PC-9 (cell line): ENCODE measurements at places on chromosomes 4 and X.

GRCh38 chr4:21986307-21986706, 37.7 kb upstream of the KCNIP4 start:
- DNase-seq, result no peak

- no peak for DNase-seq
Observed at GRCh38 chr4:137967480-137968190, 274.5 kb downstream of the SLC7A11 start.

DNA sequence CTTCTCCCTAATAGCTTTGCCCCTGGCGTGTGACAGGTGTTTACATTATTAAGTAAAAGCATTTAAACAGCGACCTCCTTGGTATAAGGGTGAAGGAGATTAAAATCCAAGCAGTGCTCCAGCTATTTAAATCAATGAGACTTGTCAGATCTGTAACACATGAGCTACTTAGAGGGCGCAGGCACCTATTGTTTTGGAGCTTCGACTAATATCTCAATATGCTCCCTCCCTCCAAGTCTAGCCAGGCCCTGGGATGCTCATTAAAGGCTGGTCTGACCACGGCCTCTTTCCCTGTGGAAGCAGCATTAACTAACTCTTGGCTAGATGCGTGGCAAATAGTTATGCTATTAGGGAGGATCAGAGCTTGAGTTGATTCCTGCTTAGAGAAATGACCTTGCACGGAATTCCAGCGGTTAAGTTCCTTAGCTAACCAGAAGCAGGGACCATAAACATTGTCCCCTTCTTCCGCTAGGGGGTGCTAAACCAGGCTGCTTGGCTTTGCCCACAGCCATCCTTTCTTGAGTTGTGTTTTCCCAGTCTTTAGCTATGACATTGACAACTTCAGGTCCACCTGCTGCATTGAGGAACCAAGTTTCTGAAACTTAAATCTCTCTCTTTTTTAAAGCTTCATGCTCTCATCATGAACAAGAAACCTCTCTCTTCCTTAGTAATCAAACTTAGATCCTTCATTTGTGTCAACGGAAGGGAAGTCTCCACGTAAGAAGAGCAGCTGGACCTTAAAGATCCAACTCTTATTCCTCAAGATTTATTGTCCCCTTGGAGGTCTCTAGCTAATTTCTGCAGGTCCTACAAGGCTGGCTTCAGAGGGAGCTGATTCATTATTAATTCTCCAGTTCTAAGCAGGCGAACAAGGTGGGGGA, 80.7 kb upstream of the IGFBP7 start:
- DNase-seq, result peak; percentile 2

GRCh38 chrX:154779261-154779660, 16.6 kb downstream of the DKC1 start:
- DNase-seq, result no peak

DNA sequence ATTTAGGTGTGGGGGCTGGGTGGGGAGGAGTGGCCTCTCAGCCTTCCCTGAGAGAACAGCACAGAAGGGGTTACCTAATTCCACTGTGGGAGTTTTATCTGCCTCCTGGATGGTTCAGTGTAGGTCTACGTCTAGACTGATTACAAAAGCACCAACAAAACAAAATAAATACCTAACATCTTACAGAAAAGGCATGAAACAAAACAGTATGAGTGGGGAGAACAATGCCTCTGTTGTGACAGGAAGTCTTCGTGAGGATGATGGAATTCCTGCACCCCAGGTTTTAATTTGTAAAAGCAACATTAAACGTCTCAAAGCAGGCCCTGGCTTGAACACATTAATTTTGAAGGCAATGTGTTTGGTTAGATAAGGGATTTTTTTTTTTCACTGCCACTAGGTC, 112.1 kb upstream of the GPC4 start:
- DNase-seq, result no peak

DNA sequence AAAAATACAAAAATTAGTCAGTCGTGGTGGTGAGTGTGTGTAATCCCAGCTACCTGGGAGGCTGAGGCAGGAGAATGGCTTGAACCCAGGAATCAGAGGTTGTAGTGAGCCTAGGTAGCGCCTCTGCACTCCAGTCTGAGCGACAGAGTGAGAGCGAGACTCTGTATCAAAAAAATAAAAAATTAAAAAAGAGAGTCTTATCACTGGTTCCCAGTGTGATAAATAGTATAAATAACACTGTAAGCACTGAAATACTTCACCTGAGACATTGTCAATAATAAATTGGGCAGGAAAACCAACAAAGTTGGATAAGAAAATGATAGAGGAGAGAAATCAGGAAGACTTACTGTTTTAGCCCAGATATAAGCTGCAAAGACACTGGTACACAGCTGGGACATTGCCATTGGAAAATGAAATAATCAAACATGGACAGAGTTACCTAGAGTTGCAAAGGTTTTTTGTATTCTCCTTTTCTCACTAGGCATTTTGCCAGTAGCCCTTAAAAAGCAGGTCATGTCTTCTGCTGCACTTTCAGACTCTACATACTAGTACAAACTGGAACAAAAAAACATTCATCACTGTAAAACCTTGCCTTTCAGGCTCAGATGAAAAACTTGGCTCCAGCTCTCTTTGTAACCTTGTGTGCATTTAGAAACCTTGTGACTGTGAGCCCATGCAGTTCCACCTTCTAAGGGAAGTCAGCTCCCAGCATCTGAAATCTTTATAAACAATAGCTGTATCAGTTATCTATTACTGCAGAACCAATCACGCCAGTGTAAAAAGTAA, 55.0 kb upstream of the PPP1R2C start:
- DNase-seq, result no peak

- no peak for DNase-seq
Observed at GRCh38 chr4:24917076-24917856, 4.4 kb upstream of the CCDC149 start.

DNA sequence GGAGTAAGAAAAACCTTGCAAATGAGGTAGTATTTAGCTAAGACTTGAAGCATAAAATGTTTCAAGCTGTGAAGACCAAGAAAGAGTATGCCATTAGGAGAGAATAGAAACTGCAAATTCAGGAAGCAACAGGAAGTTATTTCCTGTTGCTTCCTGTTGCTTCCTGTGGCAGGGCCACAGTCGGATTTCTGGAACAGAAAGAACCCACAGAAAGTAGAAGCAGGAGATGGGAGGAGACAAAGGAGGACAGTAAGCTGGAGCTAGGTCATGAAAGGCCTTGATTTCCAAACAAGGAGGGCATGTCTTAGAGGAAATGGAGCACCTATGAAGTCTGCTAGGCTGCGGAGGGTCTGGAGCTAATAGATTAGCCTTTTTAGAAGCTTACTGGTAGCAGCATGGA, 17.2 kb downstream of the ASB11 start:
- no peak for DNase-seq

GRCh38 chrX:134032441-134032840, 47.0 kb upstream of the GPC3 start:
- no peak for DNase-seq

DNA sequence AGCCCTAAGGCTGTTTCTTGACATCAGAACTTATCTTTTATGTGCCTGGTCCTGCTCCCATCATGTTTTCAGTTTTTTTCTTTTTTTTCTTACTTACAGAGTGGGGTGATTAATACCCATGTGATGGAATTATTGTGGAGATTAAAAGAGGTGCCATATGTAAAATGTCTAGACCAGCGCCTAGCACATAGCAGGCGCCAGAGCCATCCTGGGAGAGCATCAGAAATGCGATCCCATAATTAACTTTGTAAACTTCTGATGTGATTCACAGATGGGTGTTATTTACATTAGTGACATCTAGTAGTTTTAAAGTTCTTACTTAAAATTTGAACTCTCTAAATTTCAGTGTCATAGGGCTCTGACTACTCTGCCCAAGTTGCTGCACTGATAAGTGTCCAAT, 66.2 kb upstream of the PGRMC2 start:
- DNase-seq, result no peak

- peak; percentile 77 for DNase-seq
Observed at GRCh38 chrX:16946361-16946964, at the start of gene REPS2. Gene REPS2 (plus strand): TSS chrX:16946658. CDS start chrX:16946862, 204 bp downstream.

GRCh38 chr4:3371033-3372001, 70.5 kb upstream of the HGFAC start:
- no peak for DNase-seq

- peak; percentile 39 for DNase-seq
Observed at GRCh38 chr4:101599620-101600019, 190.9 kb upstream of the BANK1 start.

DNA sequence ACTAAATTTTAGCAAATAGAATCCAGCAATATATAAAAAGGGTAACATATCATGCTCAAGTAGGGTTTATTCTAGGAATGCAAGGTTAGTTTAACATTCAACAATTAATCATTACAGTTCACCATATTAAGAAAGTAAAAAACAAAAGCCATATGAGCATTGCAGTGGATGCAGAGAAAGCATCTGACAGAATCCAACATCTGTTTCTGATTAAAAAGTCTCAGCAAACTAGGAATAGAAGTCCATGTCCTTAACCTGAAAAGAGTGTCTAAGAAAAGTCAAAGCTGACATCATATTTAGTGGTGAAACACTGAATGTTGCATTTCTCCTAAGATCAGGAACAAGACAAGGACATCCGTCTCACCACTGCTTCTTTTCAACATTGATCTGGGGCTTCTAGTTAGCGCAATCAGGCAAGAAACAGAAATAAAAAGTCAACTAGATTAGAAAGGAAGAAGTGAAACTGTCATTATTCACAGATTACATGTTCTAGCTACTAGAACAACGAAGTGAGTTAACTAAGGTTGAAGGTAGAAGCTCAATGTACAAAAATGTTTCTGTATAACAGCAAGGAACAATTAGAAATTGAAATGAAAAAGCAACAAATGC, 49.3 kb downstream of the MRPL1 start:
- DNase-seq, result no peak

GRCh38 chr4:28287831-28288233, 1427.2 kb downstream of the STIM2 start:
- DNase-seq, result peak; percentile 63

GRCh38 chr4:38734911-38735310, 47.9 kb downstream of the TLR10 start:
- DNase-seq, result no peak

GRCh38 chrX:13076176-13076961, 31.9 kb upstream of the FAM9C start:
- no peak for DNase-seq

- DNase-seq, result no peak
Observed at GRCh38 chrX:16852617-16853179, 17.5 kb downstream of the RBBP7 start.

GRCh38 chrX:8969378-8969777, 64.5 kb downstream of the FAM9B start:
- no peak for DNase-seq

GRCh38 chrX:133171962-133172708, 46.0 kb downstream of the TFDP3 start:
- DNase-seq, result peak; percentile 19

DNA sequence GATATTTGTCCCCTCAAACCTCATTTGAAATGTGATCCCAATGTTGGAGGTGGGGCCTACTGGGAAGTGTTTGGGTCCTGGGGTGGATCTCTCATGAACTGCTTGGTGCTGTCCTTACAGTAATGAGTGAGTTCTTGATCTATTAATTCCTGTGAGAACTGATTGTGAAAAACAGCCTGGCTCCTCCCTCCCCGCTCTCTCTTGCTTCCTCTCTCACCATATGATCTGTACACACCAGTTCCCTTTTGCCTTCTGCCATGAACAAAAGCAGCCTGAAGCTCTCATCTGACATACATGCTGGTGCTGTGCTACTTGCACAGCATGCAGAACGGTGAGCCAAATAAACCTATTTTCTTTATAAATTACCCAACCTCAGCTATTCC, 11.2 kb upstream of the YIPF7 start:
- DNase-seq, result no peak

- DNase-seq, result no peak
Observed at GRCh38 chr4:92253986-92254671, 49.6 kb upstream of the GRID2 start.

DNA sequence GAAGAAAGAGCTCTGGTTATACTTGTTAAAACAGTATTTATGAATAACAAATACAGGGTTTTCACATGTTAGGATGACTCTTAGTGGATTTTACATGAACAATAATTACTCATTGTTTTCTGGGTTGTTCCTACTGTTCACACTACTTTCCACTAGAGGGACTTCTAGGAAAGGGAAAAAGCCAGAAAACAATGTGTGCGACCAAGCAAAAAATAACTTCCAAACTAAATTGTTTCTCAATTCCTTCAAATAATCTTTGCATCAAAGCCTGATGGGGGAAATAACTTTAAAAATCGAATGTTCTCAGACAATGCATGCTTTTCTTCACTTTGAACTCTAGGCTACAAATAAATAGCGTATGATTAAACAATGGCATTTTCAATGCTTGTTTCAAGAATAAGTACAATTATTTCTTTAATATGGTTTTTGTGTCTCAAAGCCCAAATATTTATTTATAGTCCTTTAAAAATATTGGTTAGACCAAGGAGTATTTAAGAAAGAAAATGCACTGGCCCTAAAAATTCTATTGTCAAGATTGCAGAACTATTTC, 72.1 kb upstream of the ETNPPL start:
- DNase-seq, result no peak

- DNase-seq, result peak; percentile 62
Observed at GRCh38 chrX:4570151-4570550, 856.7 kb upstream of the PRKX start.

- no peak for DNase-seq
Observed at GRCh38 chr4:120327276-120327675, 260.6 kb upstream of the MAD2L1 start.

GRCh38 chr4:16759931-16760582, 138.4 kb downstream of the LDB2 start:
- no peak for DNase-seq

GRCh38 chr4:38455092-38455862, 208.7 kb upstream of the KLF3 start:
- no peak for DNase-seq

GRCh38 chr4:132710971-132711370, 438.1 kb upstream of the PCDH10 start:
- DNase-seq, result no peak

- peak; percentile 51 for DNase-seq
Observed at GRCh38 chrX:150032742-150033141, 94.5 kb upstream of the EOLA2 start.

DNA sequence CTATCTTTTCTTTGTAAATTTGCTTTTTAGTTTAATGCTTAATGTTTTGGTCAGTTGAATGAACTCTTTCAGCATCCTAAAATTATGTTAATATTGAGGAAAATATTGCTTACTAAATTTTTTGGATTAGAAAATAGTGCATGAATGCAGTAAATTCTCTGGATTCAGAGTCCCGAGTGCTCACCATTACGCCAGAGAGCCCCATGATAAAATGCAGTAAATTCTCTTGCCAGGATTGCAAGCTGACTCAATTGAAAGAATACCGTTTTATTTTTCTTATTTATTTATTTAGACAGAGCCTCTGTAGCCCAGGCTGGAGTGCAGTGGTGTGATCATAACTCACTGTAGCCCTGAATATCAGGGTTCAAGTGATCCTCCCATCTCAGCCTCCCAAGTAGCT, 60.9 kb upstream of the ENPEP start:
- no peak for DNase-seq

DNA sequence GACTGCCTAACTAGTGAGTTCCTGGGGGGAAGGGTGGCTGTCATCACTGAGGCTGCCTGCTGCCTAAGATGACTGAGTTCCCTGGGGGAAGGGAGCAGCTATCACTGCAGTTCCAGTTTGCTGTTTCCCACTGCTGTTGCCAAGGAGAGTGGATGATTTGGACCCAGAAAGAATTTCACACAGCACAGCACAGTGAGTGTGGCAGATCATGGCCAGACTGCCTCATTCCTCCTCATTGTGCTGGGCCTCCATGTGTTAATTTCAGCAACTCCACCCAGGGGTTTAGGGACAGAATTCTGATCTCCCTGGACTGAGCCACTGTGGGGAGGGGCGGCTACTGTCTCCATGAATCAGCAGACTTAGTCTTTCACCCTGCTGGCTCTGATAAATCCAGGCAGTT, 125.0 kb downstream of the TEX13C start:
- no peak for DNase-seq
